ENCODE measurements at places on chromosomes 7 and 10.

DNA sequence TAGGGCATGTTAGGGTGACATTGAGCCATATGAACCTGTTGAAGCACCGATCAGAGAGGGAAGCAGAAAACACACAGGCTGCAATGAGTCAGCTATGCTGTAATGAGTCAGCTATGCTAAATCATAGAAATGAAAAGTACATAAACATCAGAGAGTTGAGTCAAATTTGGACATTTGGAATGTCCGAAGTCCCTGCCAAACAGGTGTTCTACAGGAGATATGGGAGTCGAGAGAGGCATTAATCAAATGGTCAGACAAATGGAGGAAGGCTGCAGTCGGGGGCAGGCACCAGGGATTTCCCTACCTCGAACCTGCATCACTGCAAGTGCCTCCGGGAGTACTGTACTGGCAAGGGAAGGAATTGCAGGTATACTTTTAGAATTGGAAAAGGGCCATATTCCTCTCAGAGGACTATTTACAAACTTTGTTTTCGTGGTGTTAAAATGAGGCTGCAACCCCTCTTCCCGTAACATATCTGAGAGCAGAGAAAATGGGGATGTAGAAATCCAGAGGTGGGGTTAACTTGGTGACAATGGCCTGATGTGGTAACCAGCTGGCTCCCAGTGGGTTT lies 8.8 kb upstream of the ZC3HAV1 start:
- no peak for DNase-seq

GRCh38 chr7:92778972-92779371 lies 57.4 kb downstream of the CDK6 start:
- DNase-seq: no peak

DNA sequence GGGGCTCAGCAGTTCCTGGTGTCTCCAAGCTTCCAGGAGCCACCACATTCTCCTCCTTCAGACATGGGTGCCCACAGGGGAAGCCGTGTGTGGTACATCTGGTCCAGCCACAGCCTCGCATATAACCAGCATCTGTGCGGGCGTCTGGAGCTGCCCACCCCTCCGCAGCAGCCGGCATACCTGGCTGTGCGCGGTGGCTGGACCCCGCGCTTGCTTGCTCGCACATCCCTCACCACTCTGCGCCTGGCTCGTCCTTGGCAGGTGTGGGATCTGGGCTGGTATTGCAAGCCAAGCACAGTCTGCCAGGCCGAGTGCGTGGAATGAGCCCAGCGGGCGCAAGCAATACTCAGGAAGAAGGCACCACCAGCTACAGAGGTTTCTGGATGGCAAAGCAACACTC lies 117.7 kb upstream of the MBL2 start:
- no peak for DNase-seq

DNA sequence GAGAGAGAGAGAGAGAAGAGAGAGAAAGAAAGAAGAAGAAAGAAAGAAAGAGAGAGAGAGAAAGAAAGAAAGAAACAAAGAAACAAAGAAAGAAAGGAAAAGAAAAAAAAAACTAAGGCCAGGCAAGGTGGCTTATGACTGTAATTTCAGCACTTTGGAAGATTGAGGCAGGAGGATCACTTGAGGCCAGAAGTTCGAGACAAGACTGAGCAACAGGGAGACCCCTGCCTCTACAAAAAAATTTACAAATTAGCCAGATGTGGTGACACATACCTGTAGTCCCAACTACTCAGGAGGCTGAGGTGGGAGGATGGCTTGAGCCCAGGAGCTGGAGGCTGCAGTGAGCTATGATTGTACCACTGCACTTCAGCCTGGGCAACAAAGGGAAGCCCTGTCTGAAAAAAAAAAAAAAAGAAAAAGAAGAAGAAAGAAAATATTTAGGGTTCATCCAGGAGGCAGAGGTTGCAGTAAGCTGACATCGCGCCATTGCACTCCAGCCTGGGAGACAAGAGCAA lies 2.8 kb downstream of the SERPINE1 start:
- no peak for DNase-seq

GRCh38 chr7:113207441-113207840 lies 89.1 kb upstream of the SMIM30 start:
- no peak for DNase-seq

DNA sequence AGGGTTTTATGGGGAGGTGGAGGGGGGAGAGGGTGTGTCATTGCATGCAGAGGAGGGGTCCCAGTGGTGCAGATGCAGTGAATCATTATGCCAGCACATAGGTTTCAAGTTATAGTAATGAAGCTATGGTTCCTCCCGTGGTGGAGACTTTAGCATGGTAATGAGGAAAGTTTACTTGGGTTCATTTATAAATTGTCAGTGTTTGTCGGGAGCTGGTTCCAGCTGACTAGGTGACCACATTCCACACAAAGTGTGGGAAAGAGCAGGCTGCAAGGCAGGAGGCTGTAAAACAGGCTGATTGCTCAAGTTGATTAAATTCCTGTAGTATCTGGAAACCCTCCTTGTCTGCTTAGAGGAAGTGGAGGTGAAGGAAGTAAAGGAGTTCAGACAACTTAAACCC lies 78.9 kb downstream of the SRI start:
- no peak for DNase-seq

DNA sequence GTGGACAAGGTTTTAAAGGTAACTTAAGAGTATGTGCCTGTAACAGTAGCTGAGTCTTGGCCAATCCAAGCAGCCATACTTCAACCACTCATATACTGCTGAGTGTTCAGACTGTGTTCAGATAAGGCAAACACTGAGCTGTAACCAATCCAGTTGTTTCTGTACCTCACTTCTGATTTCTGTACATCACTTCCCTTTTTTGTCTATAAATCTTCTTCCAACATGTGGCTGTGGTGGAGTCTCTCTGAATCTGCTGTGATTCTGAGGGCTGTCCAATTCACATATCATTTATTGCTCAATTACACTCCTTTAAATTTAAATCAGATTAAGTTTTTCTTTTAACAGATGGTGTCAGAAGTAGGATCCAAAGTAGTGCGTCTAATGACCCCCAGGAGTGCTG lies 149.5 kb upstream of the PHF14 start:
- no peak for DNase-seq

GRCh38 chr7:56537952-56538351 lies 421.7 kb upstream of the NUPR2 start:
- DNase-seq: no peak

DNA sequence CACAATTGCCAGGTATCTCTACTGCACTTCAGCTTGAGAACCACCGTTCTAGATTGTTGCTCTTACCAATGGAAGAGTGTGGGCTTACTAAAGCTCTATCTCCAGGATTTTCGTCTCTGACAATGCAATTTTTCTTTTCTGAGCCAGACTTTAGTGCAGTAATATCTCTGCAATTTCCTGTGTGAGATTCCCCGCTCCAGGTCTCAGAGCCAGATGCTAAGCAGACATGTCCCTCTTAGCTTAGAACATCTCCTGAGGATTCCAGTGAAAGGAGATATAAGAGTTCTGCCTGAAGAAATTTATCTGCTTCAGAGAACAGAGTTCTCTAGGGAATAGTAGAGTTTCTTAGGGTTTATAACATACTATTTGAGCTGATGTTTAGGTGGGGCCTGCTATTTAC lies 82.0 kb downstream of the SND1 start:
- DNase-seq: no peak

DNA sequence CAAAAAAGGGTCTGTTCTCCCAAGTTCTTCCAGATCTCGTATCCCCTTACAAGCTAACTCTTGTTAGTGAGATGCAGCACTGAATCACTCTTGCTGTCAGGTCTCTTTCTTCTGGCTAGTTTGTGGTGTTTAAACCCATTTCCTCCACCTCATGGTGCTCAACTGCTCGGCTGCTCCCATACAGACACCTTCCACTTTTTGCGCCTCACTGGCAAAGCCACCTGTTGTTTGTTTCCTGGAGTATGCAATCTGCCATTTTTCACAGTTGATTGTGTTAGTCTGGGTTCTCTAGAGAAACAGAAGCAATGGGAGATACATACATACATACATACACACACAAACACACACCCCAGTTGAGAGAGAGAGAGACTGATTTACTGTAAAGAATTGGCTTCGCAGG lies 124.4 kb upstream of the SP8 start:
- no peak for DNase-seq

DNA sequence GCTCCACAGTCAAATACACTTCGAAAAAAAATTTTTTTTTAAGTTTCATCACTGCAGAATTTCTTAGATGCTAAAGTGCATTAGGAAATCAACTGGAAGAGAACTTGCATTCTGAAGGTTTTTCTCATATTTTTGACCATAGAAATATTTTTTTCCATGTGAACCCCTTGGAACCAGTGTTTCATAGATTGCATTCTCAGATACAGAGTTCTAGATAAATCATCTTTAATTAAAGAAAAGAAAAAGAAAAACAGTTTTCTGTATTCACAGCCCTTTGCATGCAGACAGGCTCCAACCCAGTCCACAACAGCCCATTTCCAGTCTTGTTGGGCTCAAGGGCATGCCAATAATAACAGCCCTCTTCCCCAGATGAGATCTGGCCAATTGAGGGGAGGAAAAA lies 75.5 kb upstream of the RPA3 start:
- no peak for DNase-seq

DNA sequence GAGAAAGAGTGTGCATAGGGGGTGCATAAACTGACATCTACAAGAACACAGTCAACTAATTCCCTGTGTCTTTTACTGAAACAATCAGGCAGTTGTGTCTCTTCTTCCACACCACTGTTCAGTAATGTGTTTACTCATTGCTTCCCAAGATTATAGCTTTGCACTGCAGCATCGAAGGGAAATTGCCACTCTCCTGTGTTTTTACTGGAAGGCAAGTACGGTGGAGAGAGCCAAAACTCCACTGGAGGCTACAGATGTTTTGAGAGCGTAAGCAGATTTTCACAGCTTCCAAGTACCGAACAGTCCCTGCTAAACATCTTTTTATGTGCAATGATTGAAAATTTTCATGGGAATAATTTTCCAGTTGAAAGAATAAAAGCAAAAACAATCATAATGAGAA lies 510.5 kb upstream of the AKR1E2 start:
- no peak for DNase-seq

DNA sequence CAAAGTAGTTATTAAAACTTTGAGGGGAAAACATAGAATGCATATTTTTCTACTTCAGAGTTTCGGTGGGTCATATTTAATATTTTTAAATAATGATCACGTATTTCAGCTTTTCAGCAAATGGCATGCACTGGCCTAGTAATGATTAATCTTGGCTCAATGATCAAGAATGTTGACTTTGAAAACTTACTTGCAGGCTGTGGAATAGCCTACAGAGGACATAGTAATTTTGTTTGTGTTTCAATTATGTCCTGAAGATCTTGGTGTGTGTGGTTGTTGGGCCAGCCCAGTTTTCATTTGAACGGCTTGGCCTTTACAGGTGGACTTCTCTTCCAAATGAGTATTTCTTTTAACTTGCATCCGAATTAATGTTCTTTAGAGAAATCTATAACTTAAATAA lies 35.1 kb downstream of the ADD3 start:
- no peak for DNase-seq

DNA sequence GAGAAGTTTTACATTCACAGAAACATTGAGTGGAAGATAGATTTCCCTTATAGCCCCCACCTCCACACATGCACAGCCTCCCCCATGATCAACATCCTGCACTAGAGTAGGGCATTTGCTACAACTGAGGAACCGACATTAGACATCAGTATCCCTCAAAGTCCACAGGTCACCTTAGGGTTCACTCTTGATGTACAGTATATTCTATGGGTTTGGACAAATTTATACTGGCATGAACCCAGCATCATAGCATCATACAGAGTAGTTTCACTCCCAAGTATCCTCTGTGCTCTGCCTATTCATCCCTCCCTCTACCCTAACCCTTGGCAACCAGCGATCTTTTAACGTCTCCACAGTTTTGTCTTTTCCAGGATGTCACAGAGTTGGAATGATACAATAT lies 64.4 kb downstream of the VSTM4 start:
- no peak for DNase-seq

DNA sequence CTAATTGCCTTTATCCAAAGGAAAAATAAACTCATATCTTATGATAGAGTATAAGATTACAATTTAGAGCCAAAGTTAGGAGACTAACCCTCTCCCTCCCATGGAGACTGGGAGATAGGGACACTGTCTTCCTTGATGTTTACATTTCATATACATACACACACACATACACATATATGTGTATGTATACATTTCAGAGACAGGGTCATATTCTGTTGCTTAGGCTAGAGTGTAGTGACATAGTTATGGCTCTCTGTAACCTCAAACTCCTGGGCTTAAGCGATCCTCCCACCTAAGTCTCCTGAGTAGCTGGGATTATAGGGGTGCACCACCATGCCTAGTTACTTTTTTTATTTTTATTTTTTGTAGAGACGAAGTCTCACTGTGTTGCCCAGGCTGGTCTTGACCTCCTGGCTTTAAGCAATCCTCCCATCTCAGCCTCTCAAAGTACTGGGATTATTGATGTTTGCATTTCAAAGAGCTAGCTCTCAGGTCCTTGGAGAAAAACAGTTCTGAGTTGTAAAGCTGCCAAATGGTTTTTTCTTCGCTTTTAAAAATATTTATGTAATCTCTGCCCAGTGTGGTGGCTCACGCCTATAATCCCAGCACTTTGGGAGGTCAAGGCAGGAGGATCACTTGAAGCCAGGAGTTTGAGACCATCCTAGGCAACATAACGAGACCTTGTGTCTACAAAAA lies 8.1 kb upstream of the REPIN1 start:
- no peak for DNase-seq

DNA sequence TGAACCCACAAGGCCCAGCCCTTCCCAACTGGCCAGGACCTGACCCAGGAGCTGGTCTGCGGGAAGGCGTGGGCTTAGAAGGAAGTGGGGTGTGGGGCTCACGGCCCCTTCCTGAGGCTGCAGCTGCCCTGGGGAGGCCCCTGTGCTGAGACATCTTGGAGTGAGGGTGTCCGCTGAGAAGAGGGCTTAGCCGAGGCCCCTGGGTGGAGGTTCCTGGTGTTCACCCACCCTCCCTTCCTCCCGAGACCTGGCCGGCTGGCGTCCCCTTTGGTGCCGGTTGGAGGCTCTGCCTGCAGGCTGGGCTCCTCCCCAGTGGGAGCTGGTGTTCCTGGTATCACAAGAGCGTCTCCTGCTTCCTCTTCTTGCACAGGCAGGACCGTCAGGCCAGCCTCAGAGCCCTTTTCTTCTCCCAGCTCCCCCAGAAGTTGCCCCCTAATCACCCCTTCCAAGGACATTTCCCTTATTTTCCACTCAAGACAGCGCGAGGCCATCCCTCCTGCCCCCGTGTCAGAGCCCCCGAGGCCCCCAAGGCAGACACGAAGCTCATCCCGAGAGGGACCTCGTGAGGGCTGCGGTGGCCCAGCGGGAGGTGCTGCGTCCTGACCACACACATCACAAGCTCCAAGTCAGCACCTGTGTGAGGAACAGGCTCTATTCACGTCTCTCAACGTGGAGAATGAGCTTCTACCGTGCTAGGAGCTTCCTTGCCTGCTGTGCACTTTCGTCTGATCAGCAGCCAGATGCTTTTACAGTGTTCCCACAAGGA lies 25.1 kb upstream of the FAM20C start:
- DNase-seq: no peak

- no peak for DNase-seq
Observed at GRCh38 chr10:130728531-130729215, 582.8 kb downstream of the TCERG1L start.

GRCh38 chr7:106561151-106561550 lies 99.8 kb downstream of the CCDC71L start:
- DNase-seq: no peak

- DNase-seq: no peak
Observed at GRCh38 chr10:106952033-106952432, 212.5 kb downstream of the SORCS1 start.
